ENCODE measurements at places on chromosomes 4 and X.

- DNase-seq, result no peak
Observed at GRCh38 chr4:48295116-48295515, 25.5 kb upstream of the TEC start.

DNA sequence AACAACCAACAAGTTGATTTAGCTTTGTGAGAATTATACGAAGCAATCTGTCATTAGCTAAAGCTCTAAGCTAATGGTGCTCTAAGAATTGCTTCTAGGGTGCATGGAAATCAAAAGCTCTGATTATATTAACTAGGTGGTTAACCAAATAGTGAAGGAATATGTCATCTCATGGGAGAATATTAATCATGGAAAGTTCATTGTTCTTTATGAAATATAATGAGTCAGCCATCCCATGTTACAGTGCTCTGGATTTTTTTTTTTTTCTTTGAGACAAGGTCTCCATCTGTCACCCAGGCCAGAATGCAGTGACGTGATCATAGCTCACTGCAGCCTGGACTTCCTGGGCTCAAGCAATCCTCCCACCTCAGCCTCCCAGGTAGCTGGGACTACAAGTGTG lies 10.5 kb downstream of the DCAF8L2 start:
- DNase-seq, result no peak

GRCh38 chrX:88416965-88417364 lies 330.1 kb upstream of the CPXCR1 start:
- no peak for DNase-seq

GRCh38 chr4:21819086-21819485 lies 129.5 kb downstream of the KCNIP4 start:
- no peak for DNase-seq

DNA sequence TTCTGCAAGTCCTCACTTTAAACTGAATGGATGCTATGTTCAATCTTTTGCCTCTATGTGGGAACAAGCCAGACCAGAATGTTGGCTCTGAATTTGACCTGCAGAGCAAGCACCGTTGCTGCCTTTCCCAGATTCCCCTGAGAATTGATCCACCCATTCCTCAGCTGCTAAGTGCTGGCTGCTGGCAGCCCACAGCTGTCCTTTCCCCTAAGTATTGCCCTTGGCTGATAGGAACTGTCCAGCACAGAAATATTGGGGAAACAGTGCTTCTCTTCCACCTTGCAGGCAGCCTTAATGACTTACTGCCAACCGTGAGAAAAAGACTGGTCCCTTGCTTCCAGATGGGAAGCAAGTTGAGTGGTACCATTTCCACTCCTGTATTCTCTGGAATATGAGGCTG lies 475.9 kb downstream of the PDHA2 start:
- no peak for DNase-seq

DNA sequence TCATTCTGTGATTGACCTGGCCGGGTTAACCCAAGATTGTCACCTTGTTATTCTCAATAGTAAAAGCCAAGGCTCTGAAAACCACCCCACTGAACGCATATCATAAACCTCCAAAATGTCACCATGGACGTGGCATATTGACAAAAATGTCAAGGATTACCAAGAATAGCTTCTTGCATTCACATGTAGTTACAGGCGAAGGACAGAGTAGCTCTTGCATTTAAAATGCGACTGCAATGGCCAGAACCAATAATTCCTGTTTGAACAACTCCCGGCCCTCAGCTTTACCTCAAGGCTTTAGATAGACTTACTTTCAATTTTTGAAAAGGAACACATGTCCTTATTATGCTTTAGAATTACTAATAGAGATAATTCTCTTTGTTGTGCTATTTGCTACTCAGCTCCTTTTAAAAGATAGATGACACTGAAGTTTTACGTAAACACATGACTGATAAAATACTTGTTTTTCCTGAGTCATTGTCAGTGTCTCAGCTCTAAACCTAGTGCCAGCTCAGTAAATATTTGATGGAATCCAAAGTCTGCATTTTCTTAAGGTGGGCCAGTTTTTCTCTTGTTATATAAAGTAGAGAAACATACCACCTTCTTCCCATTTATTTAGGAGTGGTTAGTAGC lies 66.3 kb downstream of the CLDN34 start:
- DNase-seq, result no peak

DNA sequence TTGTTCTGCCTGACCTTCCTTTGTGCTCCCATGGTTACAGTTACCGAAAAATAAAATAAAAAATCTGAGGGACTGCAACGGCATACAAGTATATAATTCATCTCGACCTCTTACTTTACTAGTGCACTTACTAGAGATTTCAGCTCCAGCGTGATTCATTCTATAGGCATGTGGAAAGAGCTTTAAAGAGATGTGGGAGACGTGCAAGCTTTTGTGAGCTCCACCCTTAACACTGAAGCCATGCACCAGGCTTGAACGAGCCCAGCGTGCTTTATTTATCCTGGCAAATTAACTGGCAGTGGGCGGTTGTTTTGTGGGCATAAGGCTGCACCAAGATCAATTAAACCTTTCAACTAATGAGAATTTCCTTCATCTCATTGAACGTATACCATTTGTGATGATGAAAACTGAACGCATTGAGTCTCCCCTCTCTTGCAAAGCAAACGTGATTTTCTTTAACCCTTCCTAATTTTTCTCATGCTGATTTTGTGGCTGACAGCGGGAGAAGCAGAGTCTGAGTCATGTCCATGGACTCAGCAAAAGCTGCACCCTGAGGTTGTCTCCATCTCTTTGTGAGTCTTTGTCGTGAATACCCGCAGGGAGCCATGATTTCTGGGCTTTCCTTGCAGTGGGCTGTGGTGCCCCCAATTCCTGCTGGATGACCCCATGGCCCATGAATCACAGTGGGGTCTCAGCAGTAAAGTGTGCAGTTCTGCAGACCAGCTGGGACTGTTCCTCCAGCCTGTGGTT lies 60.1 kb downstream of the MXRA5 start:
- DNase-seq, result no peak

GRCh38 chr4:77172336-77172735 lies 15.3 kb downstream of the CCNG2 start:
- DNase-seq, result no peak

DNA sequence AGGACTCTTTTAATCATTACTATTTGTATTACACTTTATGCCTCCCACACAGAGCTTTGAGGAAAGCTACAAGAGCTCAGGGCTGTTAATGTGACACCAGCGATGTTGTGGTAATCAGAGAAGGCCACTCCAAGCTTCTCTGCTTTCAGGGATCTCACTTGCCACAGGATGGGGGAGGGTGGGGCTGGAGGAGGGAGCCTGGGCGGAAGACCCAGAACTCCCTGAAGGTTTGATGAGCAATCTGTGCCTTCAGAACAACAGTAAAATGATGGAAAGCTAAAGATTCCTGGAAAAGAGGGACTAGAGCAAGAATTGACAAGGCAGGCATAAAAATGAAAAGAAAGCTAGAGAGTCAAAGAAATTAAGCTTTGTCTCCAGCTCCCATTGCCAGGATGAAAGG lies 75.6 kb downstream of the MAML3 start:
- DNase-seq, result no peak

DNA sequence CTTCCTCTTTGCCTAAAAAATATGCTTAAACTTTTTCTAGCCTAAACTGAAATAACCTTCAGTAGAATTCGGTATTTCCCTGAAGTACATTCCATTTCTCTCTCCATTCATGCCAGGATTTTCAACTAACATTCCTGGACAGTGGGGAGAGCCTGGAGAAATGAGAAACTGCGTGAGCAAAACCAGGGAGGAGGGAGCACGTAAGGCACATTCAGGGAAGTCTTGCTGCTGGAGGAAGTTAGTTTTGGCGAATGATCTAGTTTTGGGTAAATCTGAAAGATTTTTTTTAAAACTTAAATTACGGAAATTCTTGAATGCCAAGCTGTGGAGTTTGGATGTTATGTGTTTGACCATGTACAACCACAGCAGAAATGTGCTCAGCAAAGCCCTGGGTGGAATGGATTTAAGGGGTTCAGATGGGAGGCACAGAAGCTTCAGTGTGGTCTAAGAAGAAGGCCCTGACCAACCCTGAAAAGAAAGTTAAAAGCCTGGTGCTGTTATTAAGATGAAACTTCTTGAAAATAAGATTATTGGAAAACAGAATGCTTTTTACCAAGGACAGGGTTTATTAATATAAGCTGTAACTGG lies 347.8 kb downstream of the ANK2 start:
- no peak for DNase-seq

GRCh38 chr4:107631560-107631959 lies 88.5 kb downstream of the PAPSS1 start:
- DNase-seq, result no peak

DNA sequence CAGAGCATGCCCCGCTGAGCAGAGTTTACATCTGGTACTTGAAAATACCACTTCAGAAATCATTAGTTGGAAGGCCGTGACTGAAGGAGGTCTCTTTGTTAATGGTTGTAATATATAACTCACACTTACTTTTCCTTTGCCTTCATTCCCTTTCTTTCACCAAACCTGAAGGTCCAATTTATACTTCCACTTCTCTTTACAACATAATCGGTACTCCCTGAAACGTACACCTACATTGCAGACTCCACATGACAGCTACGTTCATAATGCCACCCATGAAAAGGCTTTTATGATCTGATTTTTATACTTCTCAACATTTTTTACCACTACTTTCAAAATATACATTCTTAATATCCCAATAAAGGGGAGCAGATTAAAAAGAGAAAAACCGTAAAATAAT lies 298.7 kb downstream of the C4orf33 start:
- DNase-seq, result no peak

DNA sequence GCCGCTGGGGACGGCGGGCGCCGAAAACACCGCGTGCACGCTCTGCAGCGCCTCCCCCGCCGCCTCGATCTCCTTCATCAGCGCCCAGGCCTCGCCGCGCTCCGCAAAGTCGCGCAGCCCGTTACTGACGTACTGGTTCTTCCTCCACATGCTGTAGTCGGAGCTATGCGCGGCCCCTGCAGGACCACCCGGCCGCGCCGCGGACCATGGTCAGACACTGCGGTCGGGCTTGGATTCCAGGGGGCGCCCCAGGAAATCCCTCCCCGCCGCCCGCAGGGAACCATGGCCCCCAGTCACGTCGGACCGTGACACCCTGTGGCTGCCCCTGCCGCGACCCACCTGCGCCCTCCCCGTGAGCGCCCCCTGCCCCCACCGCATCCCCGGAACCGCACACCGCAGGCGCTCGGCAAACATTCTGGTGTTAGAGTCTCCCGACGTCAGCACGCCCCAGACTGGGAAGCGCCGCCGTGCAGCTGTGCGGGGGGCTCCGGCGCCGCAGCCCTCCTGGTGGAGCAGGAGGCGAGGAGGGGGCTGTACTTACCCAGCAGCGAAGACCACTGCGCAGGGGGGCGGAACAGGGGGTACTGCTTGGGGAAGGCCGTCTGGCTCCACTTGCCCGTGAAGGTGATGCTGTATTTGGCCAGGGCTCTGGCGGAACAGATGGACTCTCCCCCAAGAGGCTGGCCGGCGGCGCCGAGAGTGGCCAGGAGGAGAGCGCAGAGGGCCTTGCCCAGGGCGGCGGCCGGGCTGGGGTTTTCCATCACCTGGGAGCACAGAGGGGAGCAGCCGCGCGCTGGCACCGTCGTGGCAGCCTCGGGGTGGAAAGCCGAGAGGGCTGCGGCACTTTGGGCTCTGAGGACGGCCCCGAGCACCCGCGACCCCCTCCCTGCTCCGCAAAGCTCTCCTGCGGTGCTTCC lies 814 bp downstream of the SPON2 start:
- peak; percentile 36 for DNase-seq

GRCh38 chr4:87058356-87059073 lies 123.7 kb downstream of the AFF1 start:
- peak; percentile 25 for DNase-seq

GRCh38 chr4:82791179-82791578 lies 7.4 kb downstream of the SCD5 start:
- DNase-seq, result no peak

DNA sequence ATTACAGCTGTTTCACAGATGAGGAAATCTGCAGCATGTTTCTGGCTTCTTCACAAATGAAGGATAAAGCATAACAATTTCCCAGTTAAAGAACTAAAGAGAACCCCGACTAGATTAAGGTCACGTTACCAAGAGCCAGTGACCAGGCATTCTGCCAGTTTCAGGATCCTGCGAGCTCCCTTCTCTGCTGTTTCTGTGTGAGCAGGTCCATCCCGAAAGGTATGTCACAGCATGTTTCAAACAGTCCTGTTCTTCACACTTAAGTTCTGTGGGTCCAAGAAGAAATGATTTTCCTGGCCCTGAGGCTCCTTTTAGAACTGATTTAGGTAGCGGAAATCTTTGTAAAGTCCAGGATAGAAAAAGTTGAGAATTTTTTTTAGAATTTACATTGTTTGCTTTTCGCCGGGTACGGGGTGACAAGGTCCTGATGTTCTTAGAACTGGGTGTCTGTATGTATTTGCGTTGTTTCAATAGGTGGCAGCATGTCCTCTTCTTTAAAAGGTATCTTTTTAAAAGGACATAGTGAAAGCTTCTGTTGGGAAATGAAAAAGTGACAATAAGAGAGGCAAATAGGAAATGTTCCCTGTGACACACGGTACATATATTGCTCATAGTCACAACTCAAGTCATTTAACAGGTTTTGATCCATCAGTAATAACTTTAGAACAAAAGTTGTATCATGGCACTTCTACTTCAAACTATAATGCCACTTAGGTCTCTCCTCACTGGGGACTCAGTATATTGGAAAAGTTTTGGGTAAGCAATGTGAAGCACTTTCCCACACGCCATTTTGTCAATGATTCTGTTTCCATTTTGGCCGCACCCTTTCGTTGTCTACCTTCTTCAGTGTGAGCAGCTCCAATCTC lies 18.4 kb downstream of the IL21 start:
- DNase-seq, result peak; percentile 7

- DNase-seq, result no peak
Observed at GRCh38 chr4:4735870-4736269, 123.6 kb upstream of the MSX1 start.

DNA sequence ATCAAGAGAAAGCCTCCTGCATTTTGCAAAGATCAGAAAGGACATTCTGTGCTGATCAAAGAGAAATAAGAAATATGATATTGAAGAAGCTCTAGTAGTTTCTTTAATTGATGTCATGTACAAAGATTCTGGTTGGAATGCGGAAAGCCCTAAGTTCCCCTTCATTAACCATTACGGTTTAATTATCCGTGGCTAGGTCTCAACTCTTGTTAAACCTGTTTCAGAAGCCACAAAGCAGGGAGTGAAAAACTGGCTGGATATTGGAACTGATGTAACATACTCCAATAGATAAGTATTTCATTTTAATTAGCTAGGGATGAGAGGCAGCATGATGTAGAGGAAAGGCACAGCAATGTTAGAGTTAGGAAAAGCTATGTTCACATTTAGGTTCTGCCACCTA lies 55.7 kb downstream of the SPANXN3 start:
- DNase-seq, result no peak
